ENCODE measurements at places on chromosomes 3 and 15.
A peak's percentile ranks its signal among the peaks of the same experiment; 100 is the strongest.

- DNase-seq, result no peak
Measured at GRCh38 chr15:70767667-70768066, 4.3 kb upstream of the UACA start.

- DNase-seq, result peak; percentile 71
Measured at GRCh38 chr15:87144775-87145174, 1065.1 kb downstream of the AGBL1 start.

GRCh38 chr15:41341519-41341918, 8.8 kb downstream of the NUSAP1 start:
- no peak for DNase-seq

GRCh38 chr3:126524429-126524988, 554 bp downstream of the CHST13 start:
- DNase-seq, result no peak

- DNase-seq, result no peak
Measured at GRCh38 chr15:98813951-98814350, 165.6 kb downstream of the IGF1R start.

- DNase-seq, result no peak
Measured at GRCh38 chr15:43316016-43316970, 14.1 kb downstream of the LCMT2 start.

GRCh38 chr3:128824132-128824850, 55.1 kb upstream of the ACAD9 start:
- DNase-seq, result no peak

DNA sequence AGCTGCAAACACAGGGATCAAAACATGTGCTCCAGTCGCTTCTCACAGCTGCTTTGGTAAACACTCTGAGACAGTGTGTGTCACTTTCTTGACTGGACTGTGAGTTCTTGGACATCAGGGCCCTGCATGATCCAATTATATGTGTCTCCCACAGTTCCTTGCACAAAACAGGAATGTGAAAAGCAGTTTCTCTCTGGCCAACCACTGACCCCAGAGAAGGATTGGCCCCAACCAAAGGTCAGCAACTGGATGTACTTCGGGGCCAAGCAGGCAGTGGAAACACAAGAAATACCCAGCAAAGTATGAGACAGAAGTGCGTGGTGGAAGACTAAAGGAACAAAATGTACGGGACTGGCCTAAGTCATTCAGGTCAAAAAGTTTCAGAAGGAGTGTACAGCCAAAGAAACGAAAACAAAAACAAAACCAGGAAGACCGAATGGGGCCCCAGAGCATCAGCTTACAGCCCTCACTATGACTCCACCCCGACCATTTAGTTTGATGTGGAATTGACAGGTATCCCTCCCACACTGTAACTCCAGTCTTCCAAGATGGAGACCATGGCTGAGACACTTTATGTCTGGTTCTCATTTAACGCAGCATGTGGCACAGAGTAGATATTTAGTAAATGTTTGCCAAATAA, 76.7 kb upstream of the LPP start:
- no peak for DNase-seq

GRCh38 chr3:113431811-113432210, 9.5 kb downstream of the CFAP44 start:
- DNase-seq, result no peak

DNA sequence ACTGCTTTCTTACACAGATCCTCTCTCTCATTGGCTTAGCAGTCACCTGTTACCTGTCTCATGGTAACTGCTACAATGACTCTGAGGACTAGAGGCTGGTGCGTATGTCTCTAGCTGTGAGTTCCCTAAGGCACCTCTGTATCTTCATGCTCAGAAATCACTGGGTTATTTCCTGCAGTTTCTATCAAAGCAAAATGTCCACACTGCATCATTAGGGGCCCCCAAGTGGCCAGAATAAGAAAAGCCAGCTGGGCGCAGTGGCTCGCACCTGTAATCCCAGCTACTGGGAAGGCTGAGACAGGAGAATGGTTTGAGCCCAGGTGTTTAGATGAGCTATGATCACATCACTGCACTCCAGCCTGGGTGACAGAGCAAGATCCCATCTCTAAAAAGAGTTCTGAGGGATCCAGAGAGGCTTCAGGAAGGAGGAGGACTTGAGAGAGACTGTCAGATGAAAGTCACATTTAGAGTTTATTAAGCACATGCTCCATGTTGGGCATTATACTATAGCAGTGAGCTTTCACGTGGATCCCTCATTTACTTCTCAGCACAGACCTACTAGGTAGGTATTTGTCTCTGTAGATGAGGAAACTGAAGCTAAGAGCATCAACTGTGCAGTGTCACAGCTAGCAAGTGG, 2.3 kb upstream of the VPS18 start:
- peak; percentile 21 for DNase-seq

DNA sequence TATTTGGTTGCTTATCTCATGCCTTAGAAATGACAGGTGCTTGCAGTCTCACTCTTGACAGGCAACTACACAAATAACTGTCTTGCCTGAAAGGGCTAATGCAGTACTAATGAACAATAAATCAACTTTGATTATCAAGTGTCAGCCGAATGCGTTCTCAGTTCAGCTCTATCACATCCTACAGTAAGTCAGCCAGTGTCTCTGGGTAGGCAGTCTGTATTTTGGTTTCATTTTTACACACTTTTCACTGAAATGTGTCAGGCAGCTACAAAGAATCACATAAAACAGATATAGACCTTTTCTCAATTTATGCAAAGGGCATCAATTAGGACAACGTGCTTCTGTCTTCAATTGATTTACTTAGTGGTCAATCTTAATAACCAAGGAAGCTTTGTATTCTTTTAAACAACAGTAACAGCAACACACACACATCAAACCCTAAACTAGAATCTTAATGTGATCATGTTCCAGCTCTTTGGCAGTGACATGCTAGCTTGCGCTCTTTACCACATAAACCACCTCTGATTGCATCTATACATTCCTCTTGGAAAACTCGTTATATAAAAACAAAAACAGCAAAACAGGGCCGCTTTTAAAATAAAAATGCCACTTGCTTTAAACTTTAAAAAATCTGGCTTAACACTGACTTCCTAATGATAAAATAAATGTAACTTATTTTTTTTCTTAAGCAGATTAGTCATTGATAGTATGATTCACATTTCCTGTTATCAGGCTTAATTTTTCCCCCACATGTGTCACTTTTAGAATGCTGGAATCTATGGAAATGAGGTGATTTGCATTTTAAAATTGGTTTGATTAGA, 520.4 kb downstream of the FOXP1 start:
- DNase-seq, result peak; percentile 57

DNA sequence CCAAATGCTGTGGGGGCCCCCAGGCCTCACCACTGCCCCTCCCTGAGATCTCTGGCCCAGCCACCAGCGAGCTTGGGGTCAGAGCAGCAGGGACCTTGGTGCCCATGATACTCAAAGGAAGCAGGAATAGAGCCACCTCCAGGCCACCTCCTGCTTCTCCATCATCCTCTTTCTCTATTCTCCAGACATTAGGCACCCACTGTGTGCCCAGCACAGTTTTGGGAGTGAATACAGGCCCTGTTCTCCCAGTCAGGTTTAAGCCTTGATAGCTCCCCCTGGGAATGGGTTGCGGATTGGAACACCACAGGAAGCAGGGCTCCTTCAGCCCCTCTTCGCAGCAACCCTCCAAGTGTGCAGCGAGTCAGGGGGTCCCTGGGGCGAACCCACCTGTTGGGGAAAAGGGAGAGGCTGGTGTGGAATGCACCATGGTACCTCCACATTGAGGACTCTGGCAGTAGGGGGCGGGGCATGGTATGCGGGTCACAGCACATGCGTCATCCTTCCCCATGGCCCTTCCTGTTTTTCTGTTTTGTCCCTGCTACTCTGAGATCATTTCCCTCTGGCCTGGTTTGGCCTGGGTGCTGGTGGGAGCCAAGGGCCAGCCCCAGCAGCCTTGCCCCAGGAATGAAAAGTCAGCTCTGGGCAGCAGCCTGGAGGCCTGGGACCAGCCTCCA, 14.2 kb upstream of the SEMA3B start:
- DNase-seq, result no peak

- no peak for DNase-seq
Measured at GRCh38 chr3:113223475-113224281, 12.3 kb downstream of the BOC start.

DNA sequence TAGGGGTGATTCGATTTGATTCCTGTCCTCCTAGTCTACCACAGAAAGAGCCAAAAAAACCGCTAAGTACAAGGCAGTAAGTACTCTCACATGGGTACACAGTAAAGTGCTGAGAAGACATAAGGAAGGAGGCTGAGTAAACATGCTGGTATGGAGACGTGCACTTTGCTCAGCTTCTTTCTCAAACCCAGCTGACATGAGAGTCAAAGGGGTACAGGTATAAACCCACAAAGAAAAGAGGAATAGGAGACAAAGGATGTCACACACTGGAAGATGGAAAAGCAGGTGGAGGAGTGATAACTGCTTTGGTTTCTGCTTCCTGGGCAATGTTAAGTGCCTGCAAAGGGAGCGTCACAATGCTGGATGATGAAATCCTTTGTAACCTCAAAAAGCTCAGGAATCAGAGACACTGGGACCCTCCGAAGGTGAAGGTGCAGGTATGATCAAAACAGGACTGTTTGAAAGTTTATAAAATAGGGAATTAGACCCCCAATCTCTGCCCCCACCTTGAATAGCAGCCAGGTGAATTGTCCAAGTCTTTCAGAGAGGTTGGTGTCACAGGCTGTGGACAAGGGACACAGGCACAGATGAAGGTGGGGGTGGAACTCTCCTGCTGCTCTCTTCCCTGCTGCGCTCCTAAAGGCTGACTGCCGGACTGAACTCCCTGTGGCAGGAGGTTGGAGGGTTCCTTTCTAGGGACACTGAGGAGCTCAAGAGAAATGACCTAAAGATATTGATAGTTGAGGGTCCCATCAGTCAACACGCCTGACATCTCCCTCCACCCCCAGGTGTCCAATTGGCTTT, 101.8 kb downstream of the RAB11A start:
- no peak for DNase-seq

- DNase-seq, result no peak
Measured at GRCh38 chr3:11613319-11613718, 30.4 kb downstream of the VGLL4 start.

- DNase-seq, result no peak
Measured at GRCh38 chr15:37094915-37095711, 5.2 kb downstream of the MEIS2 start.

- no peak for DNase-seq
Measured at GRCh38 chr15:53470743-53471142, 288.7 kb downstream of the WDR72 start.
